IPS-NIHi11 (cell line): ENCODE measurements at places on chromosomes 1 and 21.

DNA sequence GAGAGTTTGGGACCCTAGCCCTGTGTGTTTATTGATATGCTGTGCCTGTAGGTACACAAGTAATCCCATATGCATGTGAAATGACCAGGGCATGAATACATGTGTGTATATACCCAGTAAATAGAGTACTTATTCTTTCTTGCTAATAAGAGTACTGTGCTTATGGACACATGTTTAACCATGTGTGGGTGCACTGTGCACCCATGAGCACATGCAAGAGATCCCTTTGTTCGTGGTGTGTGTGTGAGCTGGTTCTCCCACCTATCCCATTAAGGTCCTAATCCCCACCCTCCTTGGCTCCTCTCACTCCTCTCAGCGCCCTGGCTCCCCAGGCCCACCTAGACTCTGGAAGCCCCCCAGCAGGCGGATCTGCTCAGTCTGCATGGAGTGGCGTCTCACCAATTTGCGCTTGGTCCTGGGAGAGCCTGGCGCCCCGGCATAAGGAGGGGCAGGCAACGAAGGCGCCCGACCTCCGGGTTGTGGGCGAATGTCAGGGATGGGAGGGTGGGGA lies 2.2 kb upstream of the LIX1L start:
- no peak for DNase-seq

- no peak for DNase-seq
These were observed 17.7 kb downstream of the CMPK1 start for GRCh38 chr1:47351305-47351704.

DNA sequence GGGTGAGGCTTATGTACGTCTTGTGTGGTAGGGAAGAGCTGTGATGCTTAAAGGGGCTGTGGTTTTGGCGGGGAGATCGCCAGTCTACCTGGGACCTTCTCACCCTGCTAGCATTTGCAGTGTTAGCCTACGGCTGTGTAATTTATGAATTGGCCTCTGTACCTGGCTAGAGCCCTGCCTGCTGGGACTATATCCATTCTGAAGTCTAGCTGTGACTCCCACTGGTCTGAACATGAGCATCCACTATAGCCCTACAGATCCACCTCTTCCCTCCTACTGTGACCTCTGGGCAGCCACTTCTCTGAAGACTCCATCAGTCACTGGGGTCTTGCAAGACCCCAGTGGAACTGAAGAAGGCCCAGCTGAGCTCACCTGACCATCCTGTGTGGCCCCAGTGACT lies 73.7 kb downstream of the MT1HL1 start:
- no peak for DNase-seq

DNA sequence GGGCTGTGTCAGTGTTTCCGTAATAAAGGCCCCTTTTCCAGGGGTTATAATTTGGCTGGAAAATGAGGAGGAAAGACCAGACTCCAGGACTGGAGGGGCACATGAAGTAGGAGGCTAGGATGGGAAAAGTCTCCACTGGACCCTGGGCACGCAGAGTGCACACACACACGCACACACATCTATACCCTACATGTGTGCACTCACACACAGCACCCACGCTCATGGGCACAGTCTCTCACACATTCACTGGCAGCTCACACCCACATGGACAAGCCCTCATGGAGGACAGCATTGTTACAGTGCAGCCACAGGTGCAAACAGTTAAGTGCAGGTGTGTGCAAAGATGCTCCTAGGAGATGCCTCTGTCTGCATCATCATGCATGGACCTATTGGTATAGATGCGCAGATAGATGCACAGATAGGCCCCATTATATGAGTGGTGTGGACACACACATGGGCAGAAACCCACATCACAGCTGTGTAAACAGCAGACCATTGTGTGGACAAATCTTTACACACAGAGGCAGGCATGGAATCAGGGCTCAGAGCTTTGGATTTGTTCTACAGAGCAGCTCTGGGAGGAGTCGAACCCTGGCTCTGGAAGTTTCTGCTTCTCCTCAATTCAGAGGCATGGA lies 9.1 kb upstream of the RUNX3 start:
- no peak for DNase-seq

- DNase-seq, result no peak
These were observed 38.1 kb downstream of the VANGL2 start for GRCh38 chr1:160438317-160438918.

GRCh38 chr1:246012341-246012740 lies 494.7 kb downstream of the SMYD3 start:
- DNase-seq, result peak; percentile 61
